H9 (cell line): ENCODE measurements at places on chromosomes 3 and 15. TPM values are rescaled to one million over a fixed set of nuclear protein-coding genes. Genes with fewer than 3 reads are reported as not detected.

GRCh38 chr15:70427167-70428120, 329.7 kb upstream of the TLE3 start:
- peaks cover 4% of the 10 kb centered on the region; the same call in 1 of the 2 replicates for H3K4me1 ChIP-seq
- no peak overlapping the region for H3K27ac ChIP-seq
- no peak overlapping the region; the same call in 2 of the 3 replicates for H3K4me3 ChIP-seq
- H3K27me3 ChIP-seq: no peaks in the 10 kb centered on the region
- no peaks in the 10 kb centered on the region; the same call in 1 of the 2 replicates for H3K36me3 ChIP-seq

DNA sequence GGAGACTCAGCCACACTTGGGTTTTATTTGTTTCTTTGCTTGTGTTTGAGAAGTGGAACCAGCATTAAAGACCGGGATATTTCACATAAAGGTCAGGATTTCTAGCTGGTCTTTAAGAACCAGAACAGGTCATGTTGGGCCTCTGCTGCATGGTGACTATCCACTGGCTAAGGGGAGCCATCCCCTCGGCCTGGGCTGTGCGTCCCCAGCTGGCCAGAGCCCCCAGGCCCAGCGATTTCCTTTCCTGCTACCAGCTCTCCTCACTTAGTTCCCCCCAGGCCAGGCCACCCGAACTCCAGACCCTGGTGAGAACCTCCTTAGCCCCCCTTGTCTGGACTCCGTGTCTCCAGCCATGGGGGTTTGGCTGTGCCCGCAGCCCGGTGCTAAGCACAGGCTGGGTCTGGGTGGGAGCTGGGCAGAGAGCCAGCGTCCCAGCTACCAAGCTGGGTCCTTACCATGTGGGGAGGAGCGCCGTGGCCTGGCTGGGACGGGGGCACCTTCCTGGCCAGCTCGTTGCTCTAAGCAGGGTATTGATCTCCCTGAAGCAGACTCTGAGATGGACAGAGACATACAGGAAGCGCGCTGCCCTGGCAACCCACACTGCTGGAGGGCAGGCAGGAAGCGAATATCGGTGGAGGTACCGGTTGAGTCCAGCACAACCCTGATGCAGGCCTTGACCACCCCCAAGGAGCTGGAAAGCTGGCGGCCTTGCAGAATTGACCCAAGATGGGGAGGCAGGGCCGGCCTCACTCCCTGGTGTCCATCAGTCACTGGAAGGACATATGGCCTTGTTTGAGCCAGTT, 49.4 kb downstream of the KLF15 start:
- no peaks in the 10 kb centered on the region for H3K4me1 ChIP-seq
- no peak overlapping the region for H3K4me3 ChIP-seq
- peaks cover 3% of the 10 kb centered on the region; the same call in 1 of the 2 replicates for H3K36me3 ChIP-seq
- H3K27ac ChIP-seq: no peak overlapping the region
- DNase-seq: no peak

DNA sequence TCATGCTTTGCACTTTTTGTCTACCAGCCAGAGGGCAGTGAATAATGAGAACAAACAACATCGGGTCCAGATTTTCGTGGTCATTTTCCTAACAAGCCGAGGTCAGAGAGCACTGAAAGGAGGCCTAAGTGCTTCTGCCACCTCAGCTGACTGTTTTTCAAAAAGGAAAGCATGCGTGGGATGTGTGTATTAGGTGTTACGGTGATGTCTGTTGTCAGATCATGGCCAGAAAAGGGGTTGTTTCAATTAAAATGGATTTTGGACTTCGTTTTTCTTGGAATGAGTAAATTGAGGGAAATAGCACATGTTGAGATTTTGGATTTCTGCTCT, 99.5 kb downstream of the APBA2 start:
- no peaks in the 10 kb centered on the region; the same call in 1 of the 2 replicates for H3K36me3 ChIP-seq
- H3K4me3 ChIP-seq: no peak overlapping the region
- H3K4me1 ChIP-seq: no peaks in the 10 kb centered on the region
- H3K27ac ChIP-seq: no peak overlapping the region
- H3K27me3 ChIP-seq: no peaks in the 10 kb centered on the region

GRCh38 chr3:61947456-61947855, 386.1 kb downstream of the PTPRG start:
- no peaks in the 10 kb centered on the region for H3K27me3 ChIP-seq
- peaks cover 31% of the 10 kb centered on the region; the same call in 1 of the 2 replicates for H3K4me1 ChIP-seq
- no peak for DNase-seq
- H3K27ac ChIP-seq: no peak overlapping the region

- H3K36me3 ChIP-seq: peaks cover 35% of the 10 kb centered on the region
- H3K27me3 ChIP-seq: no peaks in the 10 kb centered on the region
- no peak overlapping the region for H3K27ac ChIP-seq
- DNase-seq: peak; percentile 65
Observed at GRCh38 chr15:88476635-88477060, 9.1 kb downstream of the MRPS11 start.

- no peaks in the 10 kb centered on the region for H3K27me3 ChIP-seq
- H3K36me3 ChIP-seq: no peaks in the 10 kb centered on the region
- H3K4me1 ChIP-seq: no peaks in the 10 kb centered on the region; the same call in 1 of the 2 replicates
- no peak overlapping the region for H3K27ac ChIP-seq
Observed at GRCh38 chr3:160822936-160823335, 66.9 kb downstream of the PPM1L start.

GRCh38 chr3:58293516-58293915, 12.5 kb upstream of the RPP14 start:
- no peaks in the 10 kb centered on the region for H3K4me1 ChIP-seq
- no peaks in the 10 kb centered on the region for H3K27me3 ChIP-seq
- no peak overlapping the region for H3K4me3 ChIP-seq
- H3K27ac ChIP-seq: no peak overlapping the region
- DNase-seq: no peak

The APBA2 gene
- total RNA-seq: 12.2 and 14.3 TPM in 2 replicates
